ENCODE measurements at places on chromosomes 11 and 22.

GRCh38 chr22:19516378-19517170 is 7.6 kb downstream of the CLDN5 start:
- DNase-seq: no peak

DNA sequence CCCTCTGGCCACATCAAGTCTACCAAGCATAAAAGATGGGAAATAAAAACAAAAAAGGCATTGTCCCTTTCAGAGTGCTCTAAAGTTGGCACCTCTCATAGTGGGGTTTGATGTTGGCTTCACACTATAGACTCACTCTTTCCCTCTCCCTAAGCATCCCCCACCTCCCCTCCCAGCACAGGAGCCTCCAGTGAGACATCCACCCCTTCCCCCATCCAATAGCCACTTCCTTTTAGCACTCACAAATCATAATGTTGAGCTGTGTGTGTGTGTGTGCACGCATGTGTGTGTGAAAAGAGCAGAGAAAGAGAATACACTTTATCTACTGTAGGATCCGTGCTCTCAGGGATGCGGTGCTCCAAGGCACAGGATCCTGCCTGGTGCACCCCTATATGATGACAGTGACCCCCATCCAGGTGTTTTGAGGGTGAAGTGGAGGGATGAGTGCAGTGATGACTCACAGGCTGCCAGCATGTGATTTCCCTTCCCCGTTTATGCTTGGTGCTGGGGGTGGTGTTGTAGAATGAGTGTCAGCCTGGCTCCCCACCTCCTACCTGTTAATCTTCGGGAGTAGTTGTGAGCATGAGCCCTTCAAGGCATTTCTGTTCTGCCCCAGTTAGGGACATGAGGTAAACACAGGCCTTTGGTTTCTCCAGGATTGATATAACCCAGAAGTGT is 235.2 kb upstream of the B3GAT1 start:
- DNase-seq: no peak

- DNase-seq: peak; percentile 62
Observed at GRCh38 chr22:19723983-19724827, 866 bp downstream of the GP1BB start.

- no peak for DNase-seq
Observed at GRCh38 chr22:50456026-50456425, 18.8 kb downstream of the SBF1 start.

- DNase-seq: no peak
Observed at GRCh38 chr11:31966846-31967245, 124.0 kb upstream of the RCN1 start.

- DNase-seq: peak; percentile 51
Observed at GRCh38 chr22:20566420-20567260, 59.2 kb downstream of the MED15 start.

GRCh38 chr11:35951680-35952079 is 7.8 kb downstream of the LDLRAD3 start:
- DNase-seq: no peak

GRCh38 chr11:28874706-28875105 is 766.5 kb downstream of the METTL15 start:
- no peak for DNase-seq

GRCh38 chr11:76610871-76611475 is 59.6 kb downstream of the LRRC32 start:
- DNase-seq: no peak

- DNase-seq: peak; percentile 5
Observed at GRCh38 chr11:70067591-70068341, 10.4 kb upstream of the ANO1 start.

GRCh38 chr22:35111244-35111643 is 45.3 kb downstream of the ISX start:
- DNase-seq: no peak

DNA sequence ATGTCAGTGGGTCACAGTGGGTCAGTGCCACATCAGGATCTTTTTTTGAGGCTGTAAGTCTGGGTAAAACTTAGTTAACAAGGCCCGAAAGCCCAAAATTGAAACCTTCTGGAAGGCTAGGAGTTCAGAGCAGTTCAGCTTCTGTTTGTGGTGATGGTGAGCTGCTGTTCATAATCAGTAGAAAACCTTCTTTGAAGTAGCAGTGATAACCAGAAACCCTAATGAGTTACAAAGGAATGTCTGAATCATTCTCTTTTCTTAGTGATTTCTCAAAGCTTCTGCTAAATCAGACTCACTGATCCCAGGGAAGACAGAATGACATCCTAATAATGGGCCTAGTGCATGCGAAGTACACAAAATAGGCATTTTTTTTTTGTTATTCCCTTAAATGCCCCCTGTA is 124.7 kb downstream of the PARVA start:
- no peak for DNase-seq

DNA sequence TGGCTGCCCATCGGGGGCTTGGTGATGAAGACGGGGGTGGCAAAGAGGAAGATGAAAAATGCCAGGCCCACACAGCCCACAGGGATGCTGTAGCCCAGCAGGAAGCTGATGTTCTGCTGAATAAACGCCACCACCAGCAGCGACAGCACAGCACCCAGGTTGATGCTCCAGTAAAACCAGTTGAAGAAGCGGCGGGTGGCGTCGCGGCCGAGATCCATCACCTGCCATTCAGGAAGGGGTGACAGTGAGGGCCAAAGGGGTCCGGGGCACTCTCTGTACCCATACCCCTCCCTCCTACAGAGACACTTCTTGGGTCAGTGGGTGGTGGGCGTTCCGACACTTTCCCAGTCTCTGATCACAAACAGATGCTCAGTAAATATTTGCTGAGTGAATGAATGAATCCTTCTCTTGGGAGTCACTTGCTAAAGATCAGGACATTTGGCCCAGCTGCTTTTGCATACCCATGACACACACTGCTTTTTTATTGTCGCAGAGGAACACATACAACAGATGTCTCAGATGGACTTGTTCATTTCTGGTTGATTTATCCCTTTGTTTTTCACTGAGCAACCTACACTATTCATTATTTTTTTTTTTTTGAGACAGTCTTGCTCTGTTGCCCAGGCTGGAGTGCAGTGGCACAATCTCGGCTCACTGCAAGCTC is 5.2 kb downstream of the SLC15A3 start:
- no peak for DNase-seq

- no peak for DNase-seq
Observed at GRCh38 chr22:35326854-35327562, 27.3 kb downstream of the TOM1 start.

- no peak for DNase-seq
Observed at GRCh38 chr11:86812322-86812670, 12.0 kb downstream of the PRSS23 start.

DNA sequence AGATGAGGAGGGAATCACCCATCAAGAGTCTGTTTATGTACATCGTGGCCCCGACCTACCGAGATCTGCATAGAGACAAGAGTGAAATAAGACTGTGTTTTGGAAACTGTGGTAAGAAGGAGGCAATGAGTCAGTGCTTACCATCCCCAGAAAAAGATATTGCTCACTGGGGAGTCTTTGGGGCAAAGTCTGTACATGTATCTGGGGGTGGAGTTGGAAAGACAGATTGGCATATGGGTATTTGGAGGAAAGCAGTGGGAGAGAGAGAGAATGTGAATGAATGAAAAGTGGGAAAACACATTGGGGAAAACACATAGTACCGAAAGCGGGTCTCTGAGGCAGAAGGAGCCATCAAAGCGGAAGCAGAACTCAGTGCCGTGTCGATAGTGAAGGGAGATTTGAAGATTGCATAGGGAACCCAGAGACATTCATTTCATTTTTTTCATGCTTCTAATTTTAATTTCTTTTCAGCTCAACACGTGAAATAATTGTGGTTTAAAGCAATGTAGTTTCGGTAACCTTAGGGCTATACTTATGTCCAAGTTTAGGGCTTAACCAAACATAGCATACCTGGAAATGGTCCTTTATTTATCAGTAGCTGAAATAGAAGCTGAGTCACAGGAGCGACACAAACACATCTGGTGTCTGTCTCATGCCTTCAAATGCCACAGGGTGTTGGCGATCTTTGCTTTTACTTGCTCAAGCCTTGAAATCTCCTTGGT is 98.6 kb upstream of the CD44 start:
- DNase-seq: peak; percentile 65

GRCh38 chr22:41780746-41781505 is 19.6 kb upstream of the CCDC134 start:
- peak; percentile 88 for DNase-seq

DNA sequence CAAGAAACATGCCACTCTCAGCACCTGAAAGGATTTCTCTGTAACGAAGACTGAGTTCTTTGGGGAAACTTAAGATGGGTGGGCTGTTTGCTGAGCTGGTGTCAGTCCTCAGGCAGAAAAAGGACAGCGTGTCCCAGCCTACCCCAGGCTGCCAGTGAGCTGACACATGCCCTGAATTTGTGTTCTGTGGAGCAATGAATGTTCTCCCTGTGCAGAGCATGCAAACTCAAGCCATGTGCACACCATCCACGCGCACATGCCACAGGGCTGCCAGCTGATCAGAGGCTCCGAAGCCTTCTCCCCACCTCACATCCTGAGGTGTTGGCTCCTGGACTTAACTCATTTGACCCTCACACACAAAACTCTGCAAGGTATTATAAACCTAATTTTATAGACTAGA is 104.9 kb downstream of the KCNC1 start:
- DNase-seq: no peak

GRCh38 chr22:36901411-36902142 is 11.9 kb upstream of the CSF2RB start:
- peak; percentile 33 for DNase-seq

GRCh38 chr22:27804470-27805297 is 3.1 kb upstream of the MN1 start:
- DNase-seq: peak; percentile 66

- no peak for DNase-seq
Observed at GRCh38 chr11:74279256-74279655, 32.2 kb downstream of the P4HA3 start.

DNA sequence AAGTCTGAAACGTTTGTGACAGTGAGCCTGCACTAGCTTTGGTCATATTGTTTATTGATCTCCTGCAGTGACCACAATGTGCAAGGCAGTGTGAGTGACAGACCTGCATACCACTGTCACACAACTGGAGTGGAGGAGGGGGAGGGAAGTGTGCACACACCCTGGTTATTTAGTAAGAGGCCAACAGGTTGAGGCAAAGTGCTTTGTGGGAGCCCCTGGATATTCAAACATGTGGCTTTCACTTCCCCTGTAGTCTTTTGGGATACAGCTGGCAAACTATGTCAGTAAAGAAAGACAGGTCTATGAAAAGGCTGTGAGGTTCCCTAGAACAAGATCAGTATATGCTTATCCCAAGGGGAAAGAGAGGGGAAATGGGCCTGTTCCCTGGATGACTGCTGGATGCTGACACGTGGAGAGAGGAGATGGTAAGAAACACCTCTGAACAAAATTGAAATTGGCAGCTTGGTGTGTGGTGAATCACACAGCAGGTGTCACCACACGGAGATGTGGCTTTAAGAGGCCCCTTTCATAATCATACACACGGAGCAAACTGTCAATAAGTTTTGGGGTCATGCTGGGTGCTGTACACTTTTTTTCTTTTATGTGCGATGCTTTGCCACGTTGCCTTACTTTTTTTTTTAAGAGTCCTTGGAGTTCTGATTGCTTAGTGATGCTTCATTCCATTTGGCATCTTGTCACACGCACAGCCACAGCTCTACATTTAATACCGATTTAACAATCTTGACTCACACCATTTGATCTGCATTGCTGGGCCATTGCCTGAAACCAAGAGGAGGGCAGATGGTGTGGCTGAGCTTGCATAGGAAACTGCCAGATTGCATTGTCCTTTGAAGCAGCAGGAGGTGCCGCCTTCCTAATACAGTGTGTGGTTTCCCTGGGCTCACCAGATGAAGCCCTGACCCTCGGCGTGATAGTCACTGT is 11.3 kb downstream of the OSBP2 start:
- DNase-seq: peak; percentile 36

DNA sequence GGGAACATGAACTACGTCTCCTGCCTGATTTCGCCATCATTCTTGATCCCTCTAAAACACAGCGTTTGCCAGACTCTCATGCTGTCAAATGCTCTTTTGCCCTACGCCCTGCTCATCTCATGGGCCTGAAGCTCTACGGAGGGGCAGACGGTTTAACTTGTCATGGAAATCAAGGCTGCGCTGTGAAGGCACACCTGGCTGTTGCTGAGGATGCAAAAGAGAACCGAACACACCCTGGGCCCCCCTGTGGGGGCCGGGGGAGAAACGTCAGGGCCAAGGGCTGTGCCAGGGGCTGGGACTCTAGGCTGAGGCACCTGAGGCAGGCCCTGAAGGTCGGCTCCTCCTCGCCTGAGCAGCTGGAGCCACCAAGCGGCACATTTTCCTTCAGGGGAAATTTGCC is 957.2 kb downstream of the BRD1 start:
- no peak for DNase-seq

DNA sequence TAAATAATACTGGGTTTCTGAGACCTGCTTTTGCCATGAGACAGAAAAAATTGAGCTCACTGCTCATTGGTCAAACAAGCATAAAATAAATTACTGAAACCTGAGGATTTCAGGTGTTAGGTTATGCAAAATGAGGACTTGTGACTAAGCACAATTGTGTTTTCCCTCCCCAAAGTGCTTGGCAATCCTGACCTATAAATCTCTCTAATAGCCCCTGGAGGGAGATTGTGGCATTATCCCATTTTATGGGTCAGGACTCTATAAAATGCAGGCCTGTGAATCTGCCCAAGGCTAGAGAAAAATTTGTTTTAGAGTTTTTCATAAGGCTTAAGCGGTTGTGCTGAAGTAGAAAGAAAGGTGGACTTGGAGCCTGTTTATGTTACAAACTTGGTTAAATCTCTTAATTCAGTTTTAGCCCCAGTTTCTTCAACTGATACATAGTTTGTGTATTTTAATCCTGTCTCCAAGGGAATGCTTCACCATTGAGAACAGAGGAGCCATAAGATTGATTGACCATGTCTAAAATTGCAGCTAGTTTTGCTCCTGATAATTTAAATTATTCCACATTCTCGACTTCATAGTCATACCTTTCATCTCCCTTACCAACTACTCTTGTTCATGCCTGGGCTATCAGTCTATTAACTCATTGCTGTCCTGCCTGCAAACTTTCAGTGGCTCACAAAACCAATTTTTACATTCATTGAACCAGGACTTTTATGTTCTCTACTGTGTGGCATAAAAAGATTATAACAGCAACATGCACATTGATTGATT is 63.6 kb upstream of the LRRC4C start:
- DNase-seq: no peak

GRCh38 chr11:6516865-6517264 is 19.8 kb downstream of the DNHD1 start:
- DNase-seq: no peak

DNA sequence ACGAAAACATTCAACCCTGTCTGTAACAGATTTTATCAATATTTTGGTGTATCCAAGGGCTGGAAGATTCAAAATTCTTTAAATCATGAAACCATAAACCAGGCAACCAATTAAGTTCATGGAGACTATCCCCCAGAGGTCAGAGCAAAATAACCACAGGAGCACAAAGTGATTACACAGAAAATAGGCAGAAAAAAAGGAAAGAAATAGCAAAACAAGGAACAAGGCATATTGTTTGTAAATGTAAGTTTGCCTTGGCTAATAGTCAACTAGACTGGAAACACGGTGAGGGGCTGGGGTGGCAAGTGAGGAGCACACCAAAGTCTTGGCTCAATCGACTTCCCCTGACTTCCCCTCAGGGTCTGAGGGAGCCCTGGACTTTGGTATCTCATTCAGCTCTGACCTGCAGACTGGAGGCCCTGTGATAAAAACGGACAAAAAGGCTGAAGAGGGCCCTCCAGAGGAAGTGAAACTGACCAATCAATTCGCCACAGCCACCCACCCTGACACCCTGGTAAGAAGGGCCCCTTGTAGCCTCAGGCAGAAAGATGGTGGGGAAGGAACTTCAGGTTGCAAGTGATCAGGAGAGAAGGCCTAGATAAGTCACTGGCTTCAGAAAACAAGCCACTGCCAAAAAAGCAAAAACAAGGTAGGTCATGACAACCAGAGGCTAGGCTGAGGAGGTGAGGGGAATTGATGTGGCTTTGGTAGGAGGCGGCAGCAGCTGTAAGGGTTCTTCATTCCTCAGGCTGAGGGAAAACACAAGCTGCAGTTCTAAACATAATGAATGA is 1.8 kb downstream of the SIK3 start:
- DNase-seq: peak; percentile 44
